Calu3 (cell line): ENCODE measurements at places on chromosomes 11 and 22. TPM values are rescaled to one million over a fixed set of nuclear protein-coding genes. Genes with fewer than 3 reads are reported as not detected.

Gene OR4C3
- not detected in 2 replicates for total RNA-seq

Gene OR5D18
- not detected in 2 replicates for total RNA-seq

Gene OR4D5
- total RNA-seq: not detected in 2 replicates

Gene ZNF280B
- total RNA-seq: 4.0 and 4.6 TPM in 2 replicates

Gene OR5M10
- not detected in 2 replicates for total RNA-seq

Gene MTNR1B
- not detected in 2 replicates for total RNA-seq

Gene RTN4R
- total RNA-seq: 4.1 and 4.2 TPM in 2 replicates

Gene GAL3ST1
- total RNA-seq: 6.5 and 8.2 TPM in 2 replicates

Gene C1QTNF4
- not detected in 2 replicates for total RNA-seq

Gene SLC7A4
- 0.14 TPM in 1 of 2 replicates, not detected in the other for total RNA-seq

Gene PRR33
- total RNA-seq: not detected in 2 replicates

Gene DEUP1
- not detected in 2 replicates for total RNA-seq

Gene GGTLC3
- total RNA-seq: not detected in 2 replicates

Gene UPK3A
- total RNA-seq: not detected in 2 replicates

Gene RASL10A
- total RNA-seq: 1.6 and 2.2 TPM in 2 replicates

Gene MOB2
- 28.6 and 29.8 TPM in 2 replicates for total RNA-seq

Gene CHRNA10
- total RNA-seq: 6.5 and 6.9 TPM in 2 replicates

Gene GRAP2
- total RNA-seq: not detected in 2 replicates

Gene TTC17
- 77.7 and 79.0 TPM in 2 replicates for total RNA-seq

Gene CCDC188
- not detected in 2 replicates for total RNA-seq

Gene ANO5
- total RNA-seq: 4.3 and 6.0 TPM in 2 replicates

Gene PRCP
- 22.0 and 22.7 TPM in 2 replicates for total RNA-seq

Gene CD3G
- total RNA-seq: not detected in 2 replicates

Gene TTC36
- total RNA-seq: 0.38 and 0.39 TPM in 2 replicates

Gene NAALADL1
- not detected in 2 replicates for total RNA-seq

Gene OR10A2
- not detected in 2 replicates for total RNA-seq

Gene NELL1
- not detected in 2 replicates for total RNA-seq

Gene NRGN
- 5.8 and 6.0 TPM in 2 replicates for total RNA-seq

Gene BBOX1
- total RNA-seq: not detected in 2 replicates

Gene CADM1
- total RNA-seq: 0.32 and 0.68 TPM in 2 replicates
